Cortex of kidney (tissue), 1 donor: ENCODE measurements at places on chromosomes 1 and 21.

DNA sequence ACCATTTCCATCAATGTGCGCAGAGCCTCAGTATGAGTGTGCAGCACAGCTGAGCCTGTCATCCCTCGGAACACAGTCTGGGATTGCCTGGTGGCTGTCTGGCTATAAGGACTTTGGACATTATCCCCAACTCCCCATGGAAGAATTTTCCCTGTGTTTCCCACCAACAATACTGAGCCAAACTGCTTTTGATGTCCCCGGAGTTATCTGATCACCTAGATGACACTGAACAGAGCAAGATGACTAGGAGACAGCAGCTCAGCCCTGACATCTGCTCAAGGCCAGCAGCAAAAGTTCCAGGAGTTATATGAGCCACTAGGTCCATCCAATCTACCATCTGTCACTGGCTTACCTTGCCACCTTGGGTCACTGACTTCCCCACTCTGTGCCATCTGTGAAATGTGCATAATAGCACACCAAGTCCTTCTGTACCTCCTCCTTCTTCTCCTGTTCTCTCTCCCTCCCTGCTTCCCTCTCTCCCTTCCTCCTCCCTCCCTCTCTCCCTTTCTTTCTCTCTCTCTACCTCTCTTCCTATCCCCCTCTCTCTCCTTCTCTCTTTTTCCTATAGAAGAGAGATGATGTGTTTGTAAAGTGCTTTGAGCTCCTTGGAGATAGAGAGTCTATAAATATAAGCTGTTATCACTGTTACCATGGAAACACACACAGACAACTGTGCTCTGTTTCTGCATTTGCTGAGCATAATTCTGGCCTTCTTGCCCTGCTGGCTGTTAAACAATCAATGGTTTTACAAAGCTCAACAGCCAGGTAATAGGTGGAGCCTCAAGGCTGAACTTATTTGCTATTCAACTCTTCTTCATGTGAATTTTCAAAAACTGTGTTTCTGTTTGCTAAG lies 19.7 kb upstream of the ATP1B1 start:
- DNase-seq, result no peak

- DNase-seq, result no peak
Measured at GRCh38 chr1:19846338-19846737, 31.3 kb upstream of the RNF186 start.

DNA sequence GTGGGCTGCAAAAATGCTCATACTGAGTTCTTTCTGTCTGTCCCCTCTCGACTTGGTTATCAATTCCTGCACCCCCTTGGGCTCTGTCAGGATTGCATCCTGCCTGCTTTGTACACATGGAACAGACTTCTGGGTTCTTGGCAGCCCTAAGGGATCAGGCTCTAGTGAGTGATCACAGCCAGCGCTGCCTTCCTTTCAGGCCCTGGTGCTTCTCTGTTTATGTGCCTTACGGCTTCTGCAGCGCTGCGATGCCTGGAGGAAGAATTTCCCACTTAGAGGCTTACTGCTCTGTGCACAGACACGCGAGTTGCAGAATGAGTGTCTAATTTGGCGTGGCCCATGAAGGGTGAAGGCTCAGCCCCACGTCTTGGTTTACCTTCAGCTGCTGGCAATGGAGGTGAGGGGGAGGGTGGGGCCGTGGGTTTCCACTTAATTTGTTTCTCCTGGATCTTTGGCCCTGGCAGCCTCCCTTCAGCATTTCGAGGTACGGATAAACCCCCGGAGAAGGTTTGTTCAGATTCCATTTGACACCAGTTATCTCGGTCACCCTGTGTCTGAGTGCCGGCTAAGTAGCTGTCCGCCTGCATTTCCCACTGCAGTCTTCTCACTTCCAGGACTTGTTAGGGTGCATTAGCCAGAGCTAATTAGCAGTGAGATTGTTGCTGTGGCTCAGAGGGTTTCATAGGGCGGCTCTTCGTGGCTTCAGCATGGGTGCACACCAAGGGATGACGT lies 227.3 kb downstream of the DYRK1A start:
- DNase-seq, result no peak

DNA sequence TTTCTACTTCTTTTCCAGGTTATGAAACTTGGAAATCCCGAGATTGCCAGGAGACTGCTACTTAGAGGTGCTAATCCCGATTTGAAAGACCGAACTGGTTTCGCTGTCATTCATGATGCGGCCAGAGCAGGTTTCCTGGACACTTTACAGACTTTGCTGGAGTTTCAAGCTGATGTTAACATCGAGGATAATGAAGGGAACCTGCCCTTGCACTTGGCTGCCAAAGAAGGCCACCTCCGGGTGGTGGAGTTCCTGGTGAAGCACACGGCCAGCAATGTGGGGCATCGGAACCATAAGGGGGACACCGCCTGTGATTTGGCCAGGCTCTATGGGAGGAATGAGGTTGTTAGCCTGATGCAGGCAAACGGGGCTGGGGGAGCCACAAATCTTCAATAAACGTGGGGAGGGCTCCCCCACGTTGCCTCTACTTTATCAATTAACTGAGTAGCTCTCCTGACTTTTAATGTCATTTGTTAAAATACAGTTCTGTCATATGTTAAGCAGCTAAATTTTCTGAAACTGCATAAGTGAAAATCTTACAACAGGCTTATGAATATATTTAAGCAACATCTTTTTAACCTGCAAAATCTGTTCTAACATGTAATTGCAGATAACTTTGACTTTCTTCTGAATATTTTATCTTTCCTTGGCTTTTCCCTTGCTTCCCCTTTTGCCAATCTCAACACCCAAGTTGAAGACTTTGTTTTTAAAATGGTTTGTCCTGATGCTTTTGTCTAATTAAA lies 4.0 kb downstream of the CDKN2C start:
- no peak for DNase-seq

DNA sequence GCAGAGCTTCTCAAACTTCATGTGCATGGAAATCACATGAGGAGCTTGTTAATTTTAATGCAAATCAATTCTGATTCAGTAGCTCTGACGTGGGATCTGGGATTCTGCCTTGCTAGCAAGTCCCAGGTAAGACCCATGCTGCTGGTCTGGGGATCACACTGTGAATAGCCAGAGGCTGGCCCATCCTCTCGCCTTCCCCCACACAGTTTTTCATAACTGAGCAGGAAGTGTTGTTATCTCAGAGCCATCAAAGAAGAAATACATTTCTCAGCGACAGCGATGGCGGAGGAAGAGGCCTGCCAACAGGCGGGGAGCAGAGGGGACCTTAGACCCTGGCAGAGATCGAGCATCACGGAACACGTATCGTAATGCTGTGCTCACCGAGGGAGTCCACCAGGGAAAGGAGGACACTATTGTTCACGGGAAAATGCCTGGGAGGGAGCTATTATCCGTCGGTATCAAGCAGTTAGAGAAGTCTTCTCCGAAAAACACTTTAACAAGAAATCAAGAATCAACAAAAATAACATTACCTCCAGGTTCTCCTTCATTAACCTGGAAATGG lies 268.9 kb upstream of the TMEM51 start:
- DNase-seq, result no peak

- DNase-seq, result no peak
Measured at GRCh38 chr1:160807247-160807646, 11.3 kb downstream of the LY9 start.

DNA sequence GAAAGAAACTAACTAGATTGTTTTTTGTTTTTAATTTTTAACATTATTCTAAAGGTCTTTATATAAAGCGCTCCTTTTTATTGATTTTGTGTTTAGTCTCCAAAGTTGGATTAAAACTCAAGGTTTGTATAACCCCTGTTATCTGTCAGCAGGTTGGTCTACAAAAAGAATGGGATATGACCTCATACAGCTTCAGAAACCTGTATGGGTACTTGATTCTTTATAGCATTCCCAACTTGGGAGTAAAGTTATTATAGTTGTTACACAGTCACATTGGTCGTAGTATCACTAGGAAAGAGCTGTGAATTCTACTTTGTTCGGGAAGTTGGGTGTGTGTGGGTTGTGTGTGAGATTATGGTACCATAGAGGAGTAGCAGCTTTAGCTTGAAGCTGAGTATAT lies 52.4 kb downstream of the ZMYM4 start:
- DNase-seq, result no peak

- DNase-seq, result no peak
Measured at GRCh38 chr1:234881893-234882771, 246.5 kb downstream of the TOMM20 start.

DNA sequence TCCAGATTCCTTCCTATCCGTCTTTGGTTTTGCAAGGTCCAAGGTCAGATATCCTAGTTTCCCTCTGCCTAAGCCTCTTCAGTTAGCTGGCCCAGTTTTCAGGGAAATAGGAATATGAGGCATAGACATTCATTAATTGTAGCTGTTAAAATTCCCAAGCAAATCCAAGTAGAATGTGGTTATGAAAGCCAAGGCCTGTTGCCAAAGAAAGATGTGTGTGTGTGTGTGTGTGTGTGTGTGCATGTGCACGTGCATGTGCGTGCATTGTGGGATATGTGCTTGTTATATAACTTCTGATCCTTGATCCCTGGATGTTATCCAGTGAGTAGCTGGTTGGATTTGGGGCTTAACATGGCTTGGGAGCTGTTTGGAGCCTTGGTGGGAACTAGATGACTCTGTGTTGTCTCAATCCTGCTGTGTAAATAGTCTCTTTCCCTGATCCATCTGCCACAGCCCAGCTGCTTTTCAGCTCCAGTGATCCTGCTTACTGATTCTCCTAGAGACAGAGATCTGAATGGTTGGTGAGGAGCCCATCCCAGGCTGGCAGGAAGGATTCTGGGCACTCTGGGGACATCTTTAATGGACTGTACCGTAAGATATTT lies 70.6 kb upstream of the GCLM start:
- no peak for DNase-seq

GRCh38 chr1:18836654-18837053 lies 22.8 kb downstream of the TAS1R2 start:
- DNase-seq, result no peak

- no peak for DNase-seq
Measured at GRCh38 chr1:59669752-59670312, 144.9 kb upstream of the HOOK1 start.

- no peak for DNase-seq
Measured at GRCh38 chr1:22071511-22071910, 19.0 kb downstream of the CDC42 start.

DNA sequence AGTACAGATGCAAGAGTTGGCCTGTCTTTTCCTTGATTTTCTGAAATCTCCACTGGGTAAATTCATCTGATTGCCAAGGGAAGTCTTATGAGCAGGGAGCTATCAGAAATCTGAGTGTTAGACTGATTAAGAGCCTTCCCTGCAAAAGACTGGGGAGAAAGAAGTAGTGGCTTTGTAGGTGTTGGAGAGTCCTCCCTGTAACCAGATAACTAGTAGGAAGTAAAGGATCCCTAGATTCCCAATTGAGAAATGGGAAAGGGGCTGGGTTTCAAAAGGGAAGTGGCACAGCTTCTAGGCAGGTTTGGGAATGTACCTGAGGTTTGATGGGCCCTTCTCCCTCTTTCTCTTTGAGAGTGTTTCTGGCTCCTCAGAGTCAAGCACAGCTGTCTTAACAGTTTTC lies 2.1 kb downstream of the TLCD4 start:
- no peak for DNase-seq

GRCh38 chr1:18637511-18637960 lies 6.9 kb downstream of the PAX7 start:
- no peak for DNase-seq

- no peak for DNase-seq
Measured at GRCh38 chr1:103854279-103854678, 104.6 kb downstream of the AMY1C start.

DNA sequence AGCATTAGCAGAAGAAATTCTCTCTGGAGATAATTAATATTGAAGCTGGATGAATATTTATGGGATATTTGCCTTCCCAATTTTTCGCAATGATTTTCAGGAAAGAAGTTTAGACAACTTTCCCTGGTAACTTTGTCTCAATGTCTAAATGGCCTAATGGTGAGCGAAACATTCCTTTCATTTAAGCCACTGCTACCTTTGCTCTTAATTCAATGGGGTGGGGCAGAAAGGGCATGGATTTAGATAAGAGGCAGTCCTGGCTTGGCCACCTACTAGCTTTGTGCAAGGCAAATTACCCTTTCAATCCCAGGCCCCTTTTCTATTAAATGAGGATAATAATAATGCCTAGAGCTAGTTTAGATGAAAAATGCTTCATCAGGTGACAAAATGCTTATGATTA lies 27.1 kb upstream of the LYST start:
- no peak for DNase-seq

DNA sequence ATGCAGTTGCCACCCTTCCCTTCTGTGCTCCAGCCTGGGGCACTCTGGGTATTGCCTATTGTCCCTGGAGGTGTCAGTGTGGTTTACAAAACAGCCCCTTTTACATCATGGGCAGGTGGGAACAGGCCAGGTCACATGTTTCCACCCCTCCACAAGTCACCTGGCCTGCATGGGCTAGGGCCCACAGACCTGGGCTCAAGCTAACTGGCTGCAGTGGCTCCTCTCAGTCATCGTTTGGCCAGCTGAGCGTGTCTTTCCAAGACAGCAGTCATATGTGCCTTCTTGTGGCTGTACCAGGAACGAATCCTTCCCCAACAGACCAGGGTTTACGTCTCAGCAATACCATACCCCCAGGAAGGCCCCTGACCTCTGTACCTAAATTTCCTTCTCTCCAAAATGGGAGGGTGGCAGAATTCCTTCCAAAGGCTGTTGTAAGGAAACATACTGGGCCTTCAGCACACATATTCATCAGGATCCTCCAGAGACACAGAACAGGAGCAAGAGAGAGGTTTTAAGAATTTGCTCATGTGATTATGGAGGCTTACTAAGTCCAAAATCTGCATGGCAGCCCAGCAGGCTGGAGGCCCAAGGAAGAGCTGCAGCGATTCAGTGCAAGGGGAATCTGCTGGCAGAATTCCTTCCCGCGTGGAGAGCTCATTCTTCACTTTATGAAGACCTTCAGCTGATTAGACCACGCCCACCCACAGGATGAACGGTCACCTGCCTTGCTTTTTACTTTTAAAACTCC lies 10.6 kb upstream of the TAS1R2 start:
- DNase-seq, result no peak

DNA sequence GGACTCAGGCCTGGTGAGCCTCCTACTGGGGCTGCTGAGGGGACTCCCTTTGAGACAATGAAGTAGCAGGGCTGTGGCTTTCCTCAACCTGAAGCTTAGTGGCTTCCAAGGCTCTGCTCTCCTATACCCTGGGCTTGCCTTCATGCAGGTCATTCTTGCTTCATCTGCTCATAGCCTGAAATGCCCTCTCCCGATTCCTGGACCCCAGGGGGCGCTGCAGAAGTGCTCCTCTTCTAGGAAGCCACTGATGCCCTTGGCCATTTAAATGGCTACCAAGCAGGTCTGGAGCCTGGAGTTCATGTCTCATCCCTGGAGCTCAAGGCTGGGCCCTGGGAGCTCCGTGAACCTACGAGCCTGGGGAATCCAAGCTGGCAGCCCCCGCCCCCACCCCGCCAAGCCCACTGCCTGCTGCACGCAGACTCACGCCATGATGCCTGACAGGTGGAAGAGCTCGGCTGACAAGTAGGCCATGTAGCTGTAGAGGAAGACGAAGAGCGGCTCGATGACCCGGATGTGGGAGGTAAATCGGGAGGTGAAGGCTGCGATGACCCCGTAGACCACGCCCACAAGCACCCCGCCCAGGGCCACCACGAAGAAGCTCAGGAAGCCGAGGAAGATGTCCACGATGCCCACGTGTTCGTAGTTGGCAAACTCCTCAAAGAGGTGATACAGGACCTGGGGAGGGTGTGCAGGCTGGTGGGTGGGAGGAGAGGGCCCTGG lies 45.7 kb downstream of the SLC9A1 start:
- DNase-seq, result no peak
